Muscle of leg (tissue), 16 donors: ENCODE measurements at places on chromosomes 1 and 21. TPM values are rescaled to one million over a fixed set of nuclear protein-coding genes. Genes with fewer than 3 reads are reported as not detected.
A peak's percentile ranks its signal among the peaks of the same experiment; 100 is the strongest.

GRCh38 chr1:182978151-182978853 lies 25.3 kb upstream of the SHCBP1L start:
- no peak for DNase-seq

Gene OR2L3
- not detected for total RNA-seq

GRCh38 chr1:12180315-12180714 lies 13.5 kb downstream of the TNFRSF1B start:
- peak; percentile 82 for DNase-seq

Gene RGS4
- total RNA-seq: 1.8 TPM

DNA sequence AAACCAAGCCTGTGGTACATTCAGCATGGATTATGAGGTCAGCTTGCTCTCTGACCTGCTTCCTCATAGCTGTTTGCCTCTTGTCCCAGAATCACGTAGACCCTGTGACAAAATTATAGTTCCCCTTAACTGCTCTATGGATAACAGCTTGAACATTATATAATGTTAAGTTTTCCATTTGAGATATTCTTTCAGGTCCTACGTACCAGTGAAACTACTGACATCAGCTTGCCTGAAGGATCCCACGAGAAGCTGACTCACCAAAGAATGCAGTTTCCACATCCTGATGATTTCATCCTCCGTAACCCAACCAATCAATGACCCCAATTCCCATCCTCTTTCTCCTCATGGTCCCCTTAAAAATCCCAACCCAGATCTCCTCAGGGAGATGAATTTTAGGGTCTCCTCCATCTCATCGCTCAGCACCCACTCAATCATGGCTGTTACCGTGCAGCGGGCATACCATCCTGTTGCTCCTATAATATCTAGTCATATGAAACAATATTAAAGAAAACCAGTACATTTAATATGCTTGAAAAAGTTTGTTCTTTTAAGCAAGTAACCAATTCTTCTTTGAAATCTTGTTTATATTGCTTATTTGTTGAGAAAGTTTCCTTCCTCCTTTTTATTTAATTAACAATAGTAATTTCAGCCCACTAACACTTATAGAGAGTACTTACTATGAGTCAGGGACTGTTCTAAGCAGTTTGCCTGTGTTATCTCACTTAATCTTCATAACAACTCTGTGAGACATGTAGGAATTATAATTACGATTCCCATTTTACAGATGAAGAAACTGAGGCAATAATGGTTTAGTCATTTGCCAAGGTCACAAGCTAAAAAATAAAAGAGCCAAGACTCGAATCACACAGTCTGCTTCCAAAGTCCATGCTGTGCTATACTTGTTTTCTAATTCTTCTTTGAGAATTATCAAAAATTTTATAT lies 27.4 kb downstream of the CHML start:
- peak; percentile 26 for DNase-seq

- DNase-seq: peak; percentile 77
Observed at GRCh38 chr1:175317309-175317708, 124.7 kb upstream of the KIAA0040 start.

- peak; percentile 56 for DNase-seq
Observed at GRCh38 chr21:38269576-38269936, 12.8 kb downstream of the KCNJ15 start.
